ENCODE measurements at places on chromosomes 4 and X. TPM values are rescaled to one million over a fixed set of nuclear protein-coding genes. Genes with fewer than 3 reads are reported as not detected.

DNA sequence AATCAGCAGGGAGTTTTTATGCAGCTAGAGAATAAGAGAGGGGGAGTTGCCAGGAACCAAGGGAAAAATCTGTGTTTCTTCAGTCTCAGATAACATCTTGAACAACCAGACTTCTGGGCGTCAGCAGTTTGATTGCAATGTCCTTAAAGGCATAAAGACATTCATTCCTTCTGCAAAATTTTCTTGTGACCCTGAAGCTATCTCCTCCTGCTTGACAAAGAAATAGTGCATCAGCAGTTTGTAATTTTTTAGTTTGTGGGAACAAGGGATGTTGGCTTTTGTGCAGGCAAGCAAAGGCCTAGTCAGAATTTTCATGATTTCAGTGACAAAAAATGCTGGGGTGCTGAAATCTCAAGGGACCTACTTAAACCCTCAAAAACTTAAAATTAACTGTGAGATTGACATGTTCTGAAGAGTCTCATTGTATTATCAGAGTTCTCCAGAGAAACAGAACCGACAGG lies 125.8 kb upstream of the UNC5C start:
- no peak for DNase-seq

DNA sequence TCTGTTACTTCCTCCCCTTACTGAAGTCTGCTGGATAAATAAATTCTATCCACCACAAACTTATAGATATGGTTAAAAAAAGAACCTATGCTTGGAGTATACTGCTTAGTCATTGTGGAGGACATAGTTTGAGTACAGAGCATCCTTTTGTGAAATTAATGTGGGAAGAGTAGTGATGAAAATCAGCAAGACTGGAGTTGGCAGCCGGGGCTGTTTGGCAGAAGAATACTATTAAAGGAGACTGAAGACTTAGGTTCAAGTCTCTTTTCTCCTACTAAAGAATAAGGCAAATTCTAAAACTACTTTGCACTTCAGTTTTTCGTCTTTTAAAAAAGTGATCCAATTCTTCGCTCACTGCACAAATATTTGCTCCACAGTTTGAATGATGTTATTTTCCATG lies 326.6 kb upstream of the ATOH1 start:
- no peak for DNase-seq

- no peak for DNase-seq
These were observed 825.6 kb downstream of the PCDH7 start for GRCh38 chr4:31545755-31546154.

- DNase-seq = no peak
These were observed 333.9 kb downstream of the INPP4B start for GRCh38 chr4:142512161-142512560.

- no peak for DNase-seq
These were observed 71.4 kb downstream of the ABCG2 start for GRCh38 chr4:88087004-88087403.

- DNase-seq = no peak
These were observed 11.2 kb upstream of the MED14 start for GRCh38 chrX:40746521-40746920.

DNA sequence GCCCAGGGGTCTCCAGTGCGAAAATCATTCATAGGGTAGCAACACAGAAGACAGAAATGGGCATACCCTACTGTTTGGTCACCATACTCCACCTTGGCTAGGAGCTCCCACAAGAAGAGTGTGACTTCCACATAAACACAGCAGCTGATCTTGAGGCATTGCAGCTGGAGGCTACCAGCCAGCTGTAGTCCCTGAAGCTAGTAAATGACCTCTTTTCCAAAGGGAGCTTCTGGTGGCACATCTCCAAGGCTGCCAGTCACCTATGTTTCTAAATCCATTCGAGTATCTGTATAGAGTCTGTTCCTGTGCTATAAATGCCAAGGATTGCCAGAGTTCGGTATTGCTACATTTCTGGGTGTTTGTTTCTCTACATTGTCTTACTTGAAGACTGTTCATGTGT lies 21.3 kb upstream of the PNPLA4 start:
- no peak for DNase-seq

GRCh38 chr4:115042496-115042895 lies 70.9 kb downstream of the NDST4 start:
- no peak for DNase-seq

DNA sequence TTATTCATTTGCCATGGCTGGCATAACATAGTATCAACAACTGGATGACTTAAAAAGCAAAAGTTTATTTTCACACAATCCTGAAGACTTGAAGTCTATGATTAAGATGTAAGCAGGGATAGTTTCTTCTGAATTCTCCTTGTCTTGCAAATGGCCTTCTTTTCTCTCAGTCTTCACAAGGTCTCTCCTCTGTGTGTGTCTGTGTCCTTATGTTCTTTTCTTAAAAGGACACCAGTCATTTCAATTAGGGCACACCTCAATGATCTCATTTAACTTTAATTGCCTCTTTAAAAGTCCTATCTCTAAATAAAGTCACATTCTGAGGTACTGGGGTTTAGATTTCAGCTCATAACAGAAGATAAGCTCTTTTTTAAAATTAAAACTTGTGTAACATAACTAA lies 399.7 kb downstream of the PABPC4L start:
- no peak for DNase-seq

- no peak for DNase-seq
These were observed 1.3 kb downstream of the NOP14 start for GRCh38 chr4:2961811-2962441.

GRCh38 chr4:159248384-159249178 lies 145.7 kb downstream of the RAPGEF2 start:
- DNase-seq = no peak

DNA sequence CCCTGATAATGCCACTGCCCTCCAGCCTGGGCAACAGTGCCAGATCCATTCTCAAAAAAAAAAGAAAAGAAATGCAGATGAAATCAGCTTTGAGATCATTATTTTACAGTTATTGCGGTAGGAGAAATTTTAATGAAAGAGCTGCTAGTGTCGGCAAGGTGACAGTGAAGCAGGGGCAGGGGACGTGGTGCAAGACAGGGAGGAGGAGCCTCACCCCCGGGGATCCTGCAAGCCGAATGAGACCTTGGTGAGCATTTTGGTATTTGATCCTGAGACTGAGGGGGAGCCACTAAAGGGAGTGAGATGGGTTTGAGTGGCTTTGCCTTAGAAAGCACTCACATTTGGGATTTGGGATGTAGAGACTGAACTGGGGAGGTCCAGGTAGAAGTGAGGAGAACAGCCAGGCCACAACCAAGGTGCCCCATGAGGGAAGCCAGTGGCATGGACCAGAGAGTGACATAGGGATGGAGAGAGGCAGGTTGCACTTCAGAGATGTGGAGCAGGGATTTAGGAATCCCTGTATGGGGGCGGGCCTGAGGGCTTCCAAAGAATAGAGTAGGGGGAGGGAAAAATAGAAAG lies 23.6 kb downstream of the RBM10 start:
- DNase-seq = peak; percentile 38

The SLC6A14 gene
- total RNA-seq = 0.05 TPM

The MAGEB1 gene
- total RNA-seq = not detected

The PGAM4 gene
- total RNA-seq = not detected

Data from cardiac septum (tissue), 1 donor.